ENCODE measurements at places on chromosomes 7 and 10. TPM values are rescaled to one million over a fixed set of nuclear protein-coding genes. Genes with fewer than 3 reads are reported as not detected.
A peak's percentile ranks its signal among the peaks of the same experiment; 100 is the strongest.

The GRM3 gene
- total RNA-seq: not detected

The MMD2 gene
- not detected for total RNA-seq

The TAS2R60 gene
- 0.27 TPM for total RNA-seq

DNA sequence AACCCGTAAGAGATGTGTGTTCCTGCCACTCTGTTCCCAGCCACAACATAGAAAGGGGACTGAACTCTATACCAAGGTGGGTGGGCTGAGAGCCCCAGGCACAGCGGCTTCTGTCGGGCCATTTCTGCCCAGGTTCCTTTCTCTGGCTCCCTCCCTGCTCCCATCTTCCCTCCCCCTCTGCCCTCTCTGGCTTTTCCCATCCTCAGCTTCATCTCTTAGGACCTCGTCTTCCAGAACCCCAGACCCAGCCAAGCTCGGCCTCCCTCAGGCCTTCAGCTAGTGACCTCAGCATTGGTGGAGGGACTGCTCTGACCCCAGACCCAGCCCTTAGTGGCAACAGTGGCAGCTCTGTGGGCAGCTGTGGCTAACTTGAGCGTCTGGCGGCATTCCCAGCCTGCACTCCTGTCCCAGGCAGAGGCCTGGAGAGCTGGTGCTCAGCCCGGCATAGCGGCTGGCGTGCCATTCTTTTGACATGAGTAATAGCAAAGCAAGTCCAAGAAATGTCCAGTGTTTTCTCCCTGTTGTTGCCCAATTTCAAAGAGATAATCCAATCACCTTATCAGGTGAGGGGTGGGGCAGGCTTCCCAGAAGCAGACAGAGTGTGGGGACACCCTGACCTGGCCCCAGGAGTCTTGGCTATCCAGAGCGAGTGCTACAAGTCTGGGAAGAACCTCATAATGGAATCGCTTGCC lies 15.9 kb downstream of the PTPRE start:
- DNase-seq: no peak

DNA sequence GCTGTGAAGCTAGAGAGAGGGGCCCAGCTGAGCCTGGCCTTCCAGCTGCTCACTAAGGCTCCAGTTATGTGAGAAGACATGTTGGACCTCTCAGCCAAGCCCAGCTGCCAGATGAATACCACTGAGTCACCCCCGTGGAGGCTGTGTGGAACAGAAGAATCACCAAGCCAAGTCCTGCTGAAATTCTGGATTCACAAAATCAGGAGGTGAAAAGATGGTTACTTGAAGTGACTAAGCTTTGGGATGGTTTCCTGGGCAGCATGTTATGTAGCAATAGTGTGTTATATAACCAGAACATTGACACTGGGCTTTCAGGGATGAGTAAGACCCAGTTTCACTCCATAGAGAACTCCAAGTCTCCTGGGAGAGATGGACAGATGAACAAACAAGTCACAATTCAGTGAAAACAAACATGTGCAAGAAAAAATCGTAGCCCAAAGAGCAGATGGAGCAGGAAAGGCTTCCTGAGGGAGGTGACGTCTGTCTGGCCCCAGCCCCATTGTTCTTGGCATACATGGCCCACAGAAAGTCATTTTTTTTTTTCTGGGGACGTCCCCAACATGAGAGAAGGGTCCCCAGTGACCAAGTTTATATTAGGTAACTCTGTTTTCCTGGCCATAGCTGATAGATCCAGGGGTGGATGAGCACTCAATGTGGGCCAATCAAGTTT lies 64.1 kb upstream of the PDZD8 start:
- no peak for DNase-seq

GRCh38 chr10:103333934-103334520 lies 16.9 kb downstream of the PCGF6 start:
- DNase-seq: no peak

GRCh38 chr7:116145245-116145852 lies 65.0 kb upstream of the TES start:
- DNase-seq: no peak

- DNase-seq: no peak
Observed at GRCh38 chr7:2542916-2543871, 12.1 kb downstream of the BRAT1 start.

DNA sequence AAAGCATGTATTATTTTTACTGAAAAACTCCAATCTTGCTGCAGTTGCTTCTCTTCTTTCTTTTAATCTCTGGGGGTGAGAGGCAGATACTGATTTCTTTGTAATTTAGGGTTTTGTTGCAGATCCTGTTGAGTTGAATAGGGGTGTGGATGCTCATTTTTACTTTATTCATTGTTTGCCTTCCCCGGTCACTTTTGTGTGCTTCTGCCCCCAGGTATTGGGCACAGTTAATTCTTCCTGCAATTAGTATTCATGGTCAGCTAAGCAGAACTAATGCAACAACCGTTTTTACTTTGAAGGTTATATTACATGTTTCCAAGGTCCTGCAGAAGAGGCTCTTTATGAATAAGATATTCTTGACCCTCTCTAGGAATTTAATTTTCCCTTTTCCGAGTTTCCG lies 96.4 kb downstream of the BUB3 start:
- DNase-seq: no peak

DNA sequence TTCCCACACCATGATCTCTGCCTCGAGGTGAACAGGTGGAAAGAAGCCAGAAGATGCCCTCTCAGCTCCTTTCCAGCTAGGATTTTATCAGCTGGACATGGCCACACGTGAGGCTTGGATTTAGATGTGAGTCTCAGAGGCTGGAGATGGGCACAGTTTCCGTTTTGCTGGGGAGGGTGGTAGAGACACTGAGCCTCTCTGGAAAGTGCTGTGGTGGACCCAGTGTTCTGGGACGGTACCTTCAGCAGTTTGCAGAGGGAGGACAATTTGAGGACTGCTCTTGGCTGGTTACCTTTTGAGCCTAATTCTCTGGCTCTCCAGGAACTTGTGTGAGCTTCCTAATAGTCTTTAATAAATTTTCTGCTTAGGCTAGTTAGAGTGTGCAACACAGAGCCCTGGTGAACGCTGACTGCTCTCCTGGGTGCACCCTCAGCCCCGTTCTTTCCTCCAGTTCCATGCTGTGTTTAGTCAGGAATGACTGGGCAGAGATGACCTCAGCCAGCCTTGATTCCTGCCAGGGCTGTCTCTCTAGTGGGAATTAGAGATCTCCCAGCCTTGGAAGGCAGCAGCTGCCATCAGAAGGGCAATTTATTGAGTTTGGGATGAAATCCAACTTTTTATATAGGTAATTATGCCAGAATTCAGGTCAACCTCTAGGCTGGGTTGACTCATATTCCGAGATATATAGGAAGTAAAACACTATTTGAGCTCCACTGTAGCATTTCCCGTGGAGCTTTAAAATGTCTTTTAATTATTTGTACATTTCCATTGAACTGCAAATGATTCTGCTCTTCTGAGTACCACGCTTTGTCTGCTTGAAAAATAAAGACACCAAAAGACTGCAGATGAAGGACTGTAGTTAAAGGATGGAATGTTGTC lies 103.9 kb downstream of the GATA3 start:
- DNase-seq: no peak

- DNase-seq: peak; percentile 72
Observed at GRCh38 chr10:124802313-124802675, 675 bp downstream of the ABRAXAS2 start.

GRCh38 chr10:67527351-67527750 lies 168.6 kb downstream of the CTNNA3 start:
- no peak for DNase-seq

- no peak for DNase-seq
Observed at GRCh38 chr7:74674166-74674565, 16.6 kb downstream of the GTF2I start.

Data from hematopoietic multipotent progenitor cell (in vitro differentiated cells).